ENCODE measurements at places on chromosomes 4 and X. TPM values are rescaled to one million over a fixed set of nuclear protein-coding genes. Genes with fewer than 3 reads are reported as not detected.

The SERPINA7 gene
- total RNA-seq = not detected

The ZNF81 gene
- 10.9 TPM for total RNA-seq

The PDE5A gene
- total RNA-seq = 4.9 TPM

DNA sequence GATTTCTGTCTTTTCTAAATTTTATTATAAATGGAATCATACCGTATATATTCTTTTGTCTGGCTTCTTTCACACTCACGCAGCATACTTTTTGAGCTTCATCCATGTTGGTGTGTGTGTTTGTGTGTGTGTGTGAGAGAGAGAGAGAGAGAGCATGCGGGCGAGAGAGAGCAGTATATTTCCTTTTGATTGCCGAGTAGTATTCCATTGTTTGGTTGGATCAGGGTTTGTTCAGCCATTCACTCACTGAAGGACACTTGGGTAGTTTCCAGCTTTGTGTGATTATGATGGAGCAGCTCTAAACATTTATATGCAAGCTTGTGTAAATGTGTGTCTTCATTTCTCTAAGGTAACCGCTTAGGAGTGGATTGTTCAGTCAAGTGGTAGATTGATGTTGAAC lies 3.1 kb upstream of the L1CAM start:
- H3K27me3 ChIP-seq = peaks cover 8% of the 10 kb centered on the region
- H3K4me3 ChIP-seq = no peak overlapping the region
- H3K4me1 ChIP-seq = peaks cover 9% of the 10 kb centered on the region
- no peak for DNase-seq
- no peak overlapping the region for H3K27ac ChIP-seq
- no peaks in the 10 kb centered on the region for H3K36me3 ChIP-seq

GRCh38 chrX:19332983-19333382 lies 10.7 kb upstream of the PDHA1 start:
- H3K36me3 ChIP-seq = no peaks in the 10 kb centered on the region
- H3K4me3 ChIP-seq = no peak overlapping the region
- no peaks in the 10 kb centered on the region for H3K4me1 ChIP-seq
- no peak for DNase-seq

GRCh38 chrX:19571711-19572110 lies 56.4 kb upstream of the MAP3K15 start:
- DNase-seq = no peak
- H3K27ac ChIP-seq = no peak overlapping the region
- H3K27me3 ChIP-seq = no peaks in the 10 kb centered on the region
- H3K4me1 ChIP-seq = peaks cover 3% of the 10 kb centered on the region
- peaks cover 38% of the 10 kb centered on the region for H3K36me3 ChIP-seq

GRCh38 chrX:143636831-143637230 lies 930 bp upstream of the SLITRK4 start:
- H3K27ac ChIP-seq = no peak overlapping the region
- DNase-seq = no peak
- H3K27me3 ChIP-seq = no peaks in the 10 kb centered on the region
- H3K36me3 ChIP-seq = no peaks in the 10 kb centered on the region
- no peaks in the 10 kb centered on the region for H3K4me1 ChIP-seq

GRCh38 chrX:39556056-39556455 lies 541.7 kb downstream of the BCOR start:
- no peak for DNase-seq
- H3K4me1 ChIP-seq = no peaks in the 10 kb centered on the region
- H3K27me3 ChIP-seq = no peaks in the 10 kb centered on the region
- no peak overlapping the region for H3K4me3 ChIP-seq

DNA sequence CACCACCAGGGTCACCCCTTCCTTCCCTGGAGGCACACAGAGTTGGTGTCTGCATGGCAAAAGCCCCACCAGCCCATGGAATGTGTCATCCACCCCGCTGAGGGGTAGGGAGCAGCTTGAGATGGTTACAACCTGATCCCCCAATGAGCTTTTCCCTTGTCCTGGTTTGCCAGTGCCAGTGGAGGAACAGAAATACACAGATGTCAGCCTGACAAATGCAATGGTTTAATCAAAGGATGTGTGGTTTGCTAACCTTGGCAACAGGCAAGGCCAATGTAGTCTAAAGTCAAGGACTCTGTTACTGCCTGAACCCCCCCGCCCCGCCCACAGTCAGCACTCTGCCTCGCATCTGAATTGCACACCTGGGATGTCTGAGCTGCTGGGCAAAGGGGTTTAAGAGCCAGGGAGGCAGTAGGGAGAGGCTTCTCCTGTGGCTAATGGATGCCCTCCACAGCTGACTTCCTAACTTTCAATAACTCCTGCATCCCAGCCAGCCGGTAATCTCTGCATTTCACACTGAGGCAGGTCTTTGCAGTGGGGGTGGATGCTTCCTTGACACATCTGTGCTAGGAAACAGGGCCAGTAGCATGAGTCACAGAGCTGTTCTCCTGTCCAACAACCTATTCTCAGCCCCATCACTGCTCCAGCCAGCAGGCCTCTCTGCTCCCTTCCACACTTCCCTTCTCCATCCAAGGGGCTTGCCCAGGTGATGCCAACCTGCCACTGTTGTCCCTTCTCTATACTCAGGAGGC lies 137.5 kb downstream of the AMMECR1 start:
- H3K27ac ChIP-seq = no peak overlapping the region
- no peak for DNase-seq
- H3K27me3 ChIP-seq = no peaks in the 10 kb centered on the region

- peaks cover 9% of the 10 kb centered on the region for H3K27me3 ChIP-seq
- H3K27ac ChIP-seq = no peak overlapping the region
- H3K4me1 ChIP-seq = no peaks in the 10 kb centered on the region
- no peak overlapping the region for H3K4me3 ChIP-seq
- no peaks in the 10 kb centered on the region for H3K36me3 ChIP-seq
Observed at GRCh38 chr4:101370663-101371210, 23.4 kb upstream of the PPP3CA start.
